ENCODE measurements at places on chromosomes 4 and X.

DNA sequence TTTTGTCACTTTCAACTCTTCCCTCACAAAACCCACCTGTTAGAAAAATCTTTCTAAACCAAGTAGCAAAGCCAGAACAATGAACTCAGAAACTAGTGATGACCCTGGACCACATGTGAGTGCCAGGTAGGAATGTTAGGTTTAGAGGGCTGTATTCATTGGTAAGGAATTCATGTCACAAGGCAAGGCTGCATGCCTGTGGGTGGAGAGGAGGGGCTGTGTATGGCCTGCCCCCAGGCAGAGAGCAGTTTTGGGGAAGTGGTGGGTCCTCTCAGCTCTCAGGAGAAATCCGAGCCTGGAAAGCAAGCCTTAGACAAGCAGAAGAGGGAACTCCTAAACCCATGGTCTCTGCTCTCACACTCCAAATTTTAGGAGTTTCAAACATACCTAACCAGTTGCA lies 2.4 kb downstream of the RNF175 start:
- no peak for DNase-seq

- DNase-seq: no peak
Measured at GRCh38 chrX:102959471-102959870, 22.4 kb downstream of the RAB40AL start.

- DNase-seq: no peak
Measured at GRCh38 chr4:41285864-41286235, 29.1 kb downstream of the UCHL1 start.

DNA sequence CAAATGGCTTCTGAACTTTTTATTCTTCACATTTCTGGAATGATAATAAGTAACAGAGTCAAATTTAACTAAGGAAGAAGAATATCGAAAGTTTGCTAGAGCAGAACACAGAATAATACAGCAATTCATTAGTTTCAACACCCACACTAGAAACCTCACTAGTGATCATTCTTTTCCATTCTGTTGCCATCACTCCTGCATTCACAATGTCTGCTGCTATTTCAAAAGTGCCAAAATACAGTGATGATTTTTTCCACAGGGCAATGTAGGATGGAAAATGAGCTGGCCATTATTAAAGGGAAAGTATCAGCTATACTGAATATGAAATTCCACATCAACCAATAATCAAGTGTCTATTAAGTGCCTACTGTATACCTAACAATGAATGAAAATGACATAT lies 186.7 kb downstream of the USP46 start:
- DNase-seq: no peak

DNA sequence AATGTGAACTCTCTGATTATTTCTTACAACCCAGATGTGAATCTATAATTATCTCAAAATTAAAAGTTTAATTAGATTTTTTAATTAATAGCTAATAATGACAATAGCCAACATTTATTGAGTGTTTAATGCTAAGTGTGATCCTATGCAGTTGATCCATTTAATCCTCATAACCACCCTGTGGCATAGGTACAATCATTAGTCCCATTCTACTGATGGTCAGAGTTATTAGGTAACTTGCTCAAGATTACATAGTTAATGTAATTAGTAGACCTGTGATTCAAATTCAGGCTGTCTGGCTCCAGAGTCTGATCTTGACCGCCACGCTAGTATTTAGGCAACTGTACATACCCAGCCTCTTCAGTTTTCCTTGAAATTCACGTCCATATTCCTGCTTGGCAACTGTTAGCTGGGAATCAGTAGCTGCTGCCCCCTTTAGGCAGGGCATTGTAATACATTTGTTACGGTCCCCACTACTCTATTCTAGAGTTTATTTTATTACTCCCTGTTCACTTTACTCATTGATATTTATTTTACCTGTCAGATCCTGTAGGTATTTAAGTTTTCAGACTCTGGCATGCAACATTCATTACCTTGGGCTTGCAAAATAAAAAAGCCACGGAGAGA lies 20.6 kb upstream of the TEC start:
- DNase-seq: peak; percentile 53

DNA sequence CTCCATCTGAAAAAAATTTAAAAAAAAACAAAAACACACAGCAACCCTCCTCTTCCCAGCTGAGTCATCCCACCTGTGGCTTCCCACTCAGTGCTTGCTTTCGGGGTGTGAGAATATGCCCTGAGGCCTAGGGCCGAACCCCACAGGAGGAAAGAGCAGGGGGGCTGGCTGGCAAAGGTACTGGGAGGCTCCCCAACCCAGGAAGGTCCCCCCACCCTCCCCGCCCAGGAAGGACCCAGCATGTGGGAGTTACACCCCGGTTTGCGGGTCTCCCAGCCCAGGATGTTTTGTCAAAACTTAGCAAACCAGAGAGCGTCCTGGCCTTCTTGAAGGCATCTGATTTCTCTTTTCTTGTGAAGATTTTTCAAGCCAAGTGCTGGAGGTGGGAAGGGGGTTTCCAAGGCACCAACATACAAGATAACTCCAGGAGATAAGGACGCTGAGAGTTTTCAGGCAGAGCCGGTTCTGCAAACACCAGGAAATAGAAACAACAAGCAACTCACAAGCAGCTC lies 25.7 kb upstream of the CSF2RA start:
- DNase-seq: no peak

DNA sequence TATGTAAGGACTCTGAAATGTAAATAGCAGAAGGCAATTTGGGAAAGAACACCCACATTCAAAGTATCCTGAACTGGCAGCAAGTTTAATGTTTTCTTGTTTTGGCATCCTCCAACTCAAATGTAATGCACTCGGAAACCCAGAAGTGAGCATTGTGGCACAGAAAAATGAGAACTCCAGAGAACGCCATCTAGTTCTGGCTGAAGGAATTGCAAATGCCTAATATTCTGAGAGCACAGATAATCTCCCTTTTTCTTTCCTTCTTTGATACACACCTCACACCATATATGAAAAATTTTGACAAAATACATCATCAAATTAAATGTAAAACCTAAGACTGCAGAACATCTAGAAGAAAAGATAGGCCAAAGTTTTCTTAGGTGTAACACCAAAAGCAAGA lies 52.1 kb downstream of the PWWP3B start:
- no peak for DNase-seq

GRCh38 chr4:118086344-118086743 lies 52.1 kb downstream of the NDST3 start:
- no peak for DNase-seq

GRCh38 chr4:15805583-15806517 lies 27.7 kb downstream of the CD38 start:
- peak; percentile 11 for DNase-seq

DNA sequence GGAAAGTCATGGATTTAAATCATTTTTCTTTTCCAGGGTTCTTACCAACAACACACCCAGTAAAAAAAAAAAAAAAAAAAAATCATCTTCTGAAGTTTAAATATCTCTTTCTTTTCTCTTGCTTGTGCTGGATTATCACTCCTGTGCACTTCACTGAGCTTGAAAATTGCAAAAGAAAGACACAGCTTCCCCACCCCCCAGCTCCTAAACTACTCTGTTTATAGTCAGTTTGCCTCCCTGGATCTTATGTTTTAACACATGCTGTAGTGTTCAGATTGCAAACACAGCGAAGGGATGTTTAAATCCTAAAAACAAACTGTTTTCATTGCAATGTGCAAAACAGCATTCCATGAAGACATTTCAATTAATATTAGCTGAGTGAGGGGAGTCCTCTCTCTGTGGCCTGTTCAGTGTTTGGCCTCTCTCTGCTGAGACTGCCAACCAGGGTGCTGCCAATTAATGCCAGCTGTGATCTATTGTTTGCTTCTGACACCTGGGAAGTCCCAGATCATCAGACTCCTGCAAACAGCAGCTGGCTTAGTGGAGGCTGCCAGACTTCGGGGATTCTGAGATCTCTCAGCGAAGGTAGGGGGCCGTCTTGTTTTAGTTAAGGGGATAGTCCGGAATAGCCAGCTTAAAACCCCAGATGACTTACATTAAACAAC lies 171.1 kb upstream of the PITX2 start:
- DNase-seq: no peak

DNA sequence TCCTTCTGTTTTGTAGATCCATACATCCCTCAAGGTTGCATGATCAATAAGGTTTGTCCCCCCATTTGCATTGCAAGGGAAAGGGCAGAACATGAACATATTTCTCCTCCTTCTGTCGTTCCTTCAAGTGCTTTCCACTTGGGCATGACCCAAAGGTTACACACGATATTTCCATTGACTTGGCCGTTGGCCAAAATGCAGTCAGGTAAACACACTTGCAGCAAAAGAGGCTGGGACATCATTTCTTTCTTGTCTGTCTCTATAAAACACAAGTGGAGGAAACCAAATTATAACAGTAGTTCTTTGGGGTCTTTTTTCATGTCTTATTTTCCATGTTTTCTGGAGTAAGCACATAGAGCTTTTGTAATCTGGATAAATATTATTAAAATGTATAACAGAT lies 156.1 kb downstream of the FRAS1 start:
- DNase-seq: no peak

DNA sequence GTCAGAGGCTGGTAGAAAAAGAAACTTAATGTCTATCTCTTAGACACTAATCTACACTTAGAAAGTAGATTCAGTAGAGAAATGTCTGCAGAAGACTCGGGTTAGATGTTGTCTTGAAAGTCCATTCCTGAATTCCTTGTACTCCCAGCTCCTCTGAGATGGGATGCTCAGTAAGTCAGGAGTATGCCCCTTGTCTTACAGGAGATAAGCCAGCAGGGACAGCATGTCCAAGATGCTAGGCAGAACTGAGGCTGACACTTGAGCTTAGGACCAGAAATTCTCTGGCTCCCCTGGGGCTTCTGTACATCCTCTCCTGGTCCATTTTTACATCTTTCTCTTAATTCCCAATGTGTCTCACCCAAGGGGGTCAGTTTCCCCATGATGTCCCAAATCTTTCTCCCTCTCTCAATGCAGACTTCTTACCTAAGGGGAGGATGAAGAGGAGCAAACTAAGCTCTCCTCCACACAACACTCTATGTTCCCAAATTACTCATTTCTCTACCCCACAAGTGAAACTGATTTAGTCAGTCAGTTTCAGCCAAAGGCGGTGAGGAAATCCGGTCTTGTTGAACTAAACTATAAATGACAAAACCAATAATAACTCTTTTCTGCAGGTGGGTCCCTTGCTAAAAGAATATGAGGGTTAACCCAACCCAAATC lies 558.2 kb upstream of the DIPK2B start:
- DNase-seq: no peak

Measured in hematopoietic multipotent progenitor cell treated with erythropoietin and hydrocortisone succinate and interleukin-3 and kit ligand, for 15 days (in vitro differentiated cells).